ENCODE measurements at places on chromosomes 6 and 20. TPM values are rescaled to one million over a fixed set of nuclear protein-coding genes. Genes with fewer than 3 reads are reported as not detected.
A peak's percentile ranks its signal among the peaks of the same experiment; 100 is the strongest.

GRCh38 chr6:31892821-31893220, 4.7 kb downstream of the EHMT2 start:
- H3K4me3 ChIP-seq, result no peak overlapping the region
- peaks cover 61% of the 10 kb centered on the region for H3K36me3 ChIP-seq
- DNase-seq, result no peak
- no peaks in the 10 kb centered on the region for H3K27me3 ChIP-seq
- peaks cover 7% of the 10 kb centered on the region for H3K4me1 ChIP-seq
- no peak overlapping the region for H3K27ac ChIP-seq

DNA sequence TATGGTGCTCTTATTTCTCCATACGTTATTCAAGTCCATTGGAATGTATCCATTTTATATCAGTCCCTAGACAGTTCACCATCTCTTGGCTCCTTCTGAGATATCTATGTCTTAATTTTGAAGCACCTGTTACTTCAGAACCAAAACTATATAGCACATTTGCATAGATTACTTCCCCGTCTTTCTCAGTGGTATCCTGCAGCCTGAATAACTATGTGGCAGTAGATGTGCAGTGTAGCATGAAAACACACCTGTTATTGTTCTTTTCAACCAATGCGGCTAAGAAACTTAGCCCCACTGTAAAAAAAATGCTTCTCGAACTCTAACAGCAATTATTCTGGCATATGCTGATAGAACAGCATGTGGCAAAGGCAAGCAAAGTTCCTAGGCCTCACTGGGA, 1184.4 kb upstream of the ADGRB3 start:
- H3K36me3 ChIP-seq, result no peaks in the 10 kb centered on the region
- DNase-seq, result no peak
- no peaks in the 10 kb centered on the region for H3K27me3 ChIP-seq
- no peak overlapping the region for H3K27ac ChIP-seq
- no peaks in the 10 kb centered on the region for H3K4me1 ChIP-seq
- H3K4me3 ChIP-seq, result no peak overlapping the region

DNA sequence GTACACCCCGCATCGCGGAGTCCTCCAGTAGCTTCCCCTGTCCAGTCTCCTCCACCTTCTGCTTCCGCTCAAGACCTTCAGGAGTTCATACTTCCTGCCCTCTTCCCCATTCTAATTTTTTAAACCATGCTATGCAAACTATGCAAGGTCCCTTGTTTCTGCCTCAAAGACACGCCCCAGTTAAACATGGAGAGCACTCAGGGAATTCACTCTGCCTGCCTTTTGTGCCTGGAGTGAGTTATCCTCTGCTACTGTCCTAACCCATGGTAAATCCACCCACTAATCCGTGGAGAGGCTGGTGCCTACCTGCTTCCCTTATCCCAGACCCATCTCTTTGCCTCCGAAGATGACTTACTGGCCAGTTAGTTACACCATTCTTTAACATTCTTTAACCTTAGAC, 473.7 kb upstream of the JARID2 start:
- peaks cover 5% of the 10 kb centered on the region for H3K4me1 ChIP-seq

DNA sequence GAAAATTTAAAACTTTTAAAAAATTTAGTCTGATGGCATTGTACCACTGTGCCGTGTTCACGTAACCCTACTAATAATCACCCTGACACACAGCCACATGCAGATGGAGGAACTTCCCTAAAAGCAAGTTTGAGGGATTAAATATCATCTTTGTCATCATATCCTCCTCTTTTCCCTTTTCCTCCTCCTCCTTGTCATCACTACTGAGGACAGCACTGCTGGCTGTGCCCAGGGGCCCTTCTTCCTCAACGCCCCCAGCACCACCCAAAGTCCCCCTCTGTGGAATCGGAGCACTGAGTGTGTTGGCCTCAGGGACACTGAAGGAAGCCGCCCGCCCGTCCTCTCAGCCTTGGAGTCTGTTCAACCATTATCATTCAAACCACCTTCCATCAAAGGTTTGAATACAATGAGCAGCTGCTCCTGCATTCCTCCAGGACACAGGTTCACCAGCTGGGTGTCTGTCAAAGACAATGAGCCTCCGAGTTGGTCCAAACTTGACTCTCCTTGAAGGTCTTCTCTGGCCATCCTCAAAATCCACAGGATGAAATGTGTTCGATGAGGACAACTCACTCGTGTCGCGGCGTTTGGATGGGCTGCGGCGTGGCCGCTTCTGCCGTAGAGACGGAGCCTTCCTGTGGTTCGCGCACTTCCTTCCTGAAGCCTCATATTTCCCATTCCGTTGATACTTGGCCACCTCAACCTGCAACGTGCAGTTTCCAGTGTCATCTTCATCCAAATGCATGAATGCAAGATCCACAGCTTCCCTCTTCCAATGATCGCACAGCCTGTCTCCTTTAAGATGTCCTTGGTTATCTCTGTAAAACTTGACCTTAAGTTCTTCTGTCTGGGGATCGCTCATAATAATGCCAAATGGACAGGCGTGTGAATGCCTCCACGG, 23.3 kb downstream of the NQO2 start:
- H3K4me1 ChIP-seq, result peaks cover 16% of the 10 kb centered on the region
- H3K4me3 ChIP-seq, result peak overlapping the region; percentile 74
- H3K27ac ChIP-seq, result peak overlapping the region; percentile 96

GRCh38 chr6:119259027-119259426, 90.5 kb downstream of the MAN1A1 start:
- H3K4me3 ChIP-seq, result no peak overlapping the region
- H3K27me3 ChIP-seq, result no peaks in the 10 kb centered on the region
- peaks cover 15% of the 10 kb centered on the region for H3K4me1 ChIP-seq
- H3K27ac ChIP-seq, result no peak overlapping the region
- H3K36me3 ChIP-seq, result peaks cover 6% of the 10 kb centered on the region

- no peaks in the 10 kb centered on the region for H3K36me3 ChIP-seq
- H3K27ac ChIP-seq, result no peak overlapping the region
- no peaks in the 10 kb centered on the region for H3K27me3 ChIP-seq
These were observed 1249.0 kb upstream of the CITED2 start for GRCh38 chr6:140623498-140623897.

GRCh38 chr6:138052783-138053182, 54.4 kb downstream of the PERP start:
- no peaks in the 10 kb centered on the region for H3K4me1 ChIP-seq
- no peaks in the 10 kb centered on the region for H3K27me3 ChIP-seq
- no peak overlapping the region for H3K4me3 ChIP-seq
- no peak overlapping the region for H3K27ac ChIP-seq

- no peaks in the 10 kb centered on the region for H3K27me3 ChIP-seq
- H3K4me3 ChIP-seq, result no peak overlapping the region
- no peak overlapping the region for H3K27ac ChIP-seq
- no peaks in the 10 kb centered on the region for H3K36me3 ChIP-seq
- peak; percentile 57 for DNase-seq
- peaks cover 16% of the 10 kb centered on the region for H3K4me1 ChIP-seq
These were observed 22.8 kb downstream of the RGS17 start for GRCh38 chr6:153108315-153108714.

GRCh38 chr20:4873396-4873795, 127.9 kb downstream of the SLC23A2 start:
- H3K36me3 ChIP-seq, result peaks cover 43% of the 10 kb centered on the region
- no peaks in the 10 kb centered on the region for H3K4me1 ChIP-seq
- H3K4me3 ChIP-seq, result no peak overlapping the region
- H3K27me3 ChIP-seq, result no peaks in the 10 kb centered on the region

GRCh38 chr6:130032758-130033340, 14.5 kb downstream of the L3MBTL3 start:
- no peak overlapping the region for H3K27ac ChIP-seq
- no peaks in the 10 kb centered on the region for H3K27me3 ChIP-seq
- H3K4me3 ChIP-seq, result no peak overlapping the region
- H3K36me3 ChIP-seq, result no peaks in the 10 kb centered on the region
- no peak for DNase-seq

DNA sequence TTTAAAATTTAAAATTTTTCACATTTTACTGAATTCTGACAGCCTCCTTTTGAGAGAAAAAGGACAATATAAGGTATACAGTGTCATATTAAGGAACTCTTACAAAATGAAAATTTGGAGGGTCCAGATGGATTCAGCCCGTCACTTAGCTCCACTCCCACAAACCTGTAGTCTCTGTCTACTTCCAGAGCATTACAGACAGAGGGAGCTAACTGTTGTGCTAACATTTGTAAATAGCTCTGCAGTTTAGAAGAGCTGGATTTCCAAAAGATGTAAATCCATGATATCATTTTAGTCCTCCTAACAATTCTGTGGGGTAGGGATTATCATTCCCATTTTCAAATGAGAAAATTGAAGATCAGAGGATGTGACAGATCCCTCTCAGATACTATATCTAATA, 16.1 kb upstream of the SERINC3 start:
- no peak for DNase-seq
- H3K36me3 ChIP-seq, result no peaks in the 10 kb centered on the region
- no peak overlapping the region for H3K4me3 ChIP-seq
- H3K27ac ChIP-seq, result no peak overlapping the region
- no peaks in the 10 kb centered on the region for H3K27me3 ChIP-seq
- H3K4me1 ChIP-seq, result peaks cover 5% of the 10 kb centered on the region

GRCh38 chr20:4546342-4546741, 175.4 kb upstream of the PRND start:
- H3K4me1 ChIP-seq, result peaks cover 28% of the 10 kb centered on the region
- H3K27me3 ChIP-seq, result no peaks in the 10 kb centered on the region
- H3K36me3 ChIP-seq, result no peaks in the 10 kb centered on the region
- DNase-seq, result no peak

- H3K4me1 ChIP-seq, result no peaks in the 10 kb centered on the region
- H3K4me3 ChIP-seq, result no peak overlapping the region
- peaks cover 99% of the 10 kb centered on the region for H3K27me3 ChIP-seq
- no peaks in the 10 kb centered on the region for H3K36me3 ChIP-seq
- no peak overlapping the region for H3K27ac ChIP-seq
- DNase-seq, result no peak
These were observed 886 bp upstream of the NFATC2 start for GRCh38 chr20:51543422-51543788.

- H3K4me3 ChIP-seq, result no peak overlapping the region
- no peaks in the 10 kb centered on the region for H3K36me3 ChIP-seq
- no peak overlapping the region for H3K27ac ChIP-seq
These were observed 208.6 kb downstream of the ERMARD start for GRCh38 chr6:169960003-169960344.

- DNase-seq, result peak; percentile 67
- H3K27me3 ChIP-seq, result no peaks in the 10 kb centered on the region
- no peak overlapping the region for H3K27ac ChIP-seq
- H3K36me3 ChIP-seq, result no peaks in the 10 kb centered on the region
These were observed 25.6 kb upstream of the FUCA2 start for GRCh38 chr6:143536866-143537691.

- H3K36me3 ChIP-seq, result no peaks in the 10 kb centered on the region
- peak; percentile 9 for DNase-seq
- no peaks in the 10 kb centered on the region for H3K27me3 ChIP-seq
- no peak overlapping the region for H3K27ac ChIP-seq
- no peak overlapping the region for H3K4me3 ChIP-seq
- peaks cover 11% of the 10 kb centered on the region for H3K4me1 ChIP-seq
These were observed 794.6 kb downstream of the TFAP2A start for GRCh38 chr6:9620263-9620662.

GRCh38 chr6:72720464-72720863, 98.6 kb downstream of the KCNQ5 start:
- no peak for DNase-seq
- no peak overlapping the region for H3K4me3 ChIP-seq
- H3K36me3 ChIP-seq, result no peaks in the 10 kb centered on the region
- H3K4me1 ChIP-seq, result no peaks in the 10 kb centered on the region

DNA sequence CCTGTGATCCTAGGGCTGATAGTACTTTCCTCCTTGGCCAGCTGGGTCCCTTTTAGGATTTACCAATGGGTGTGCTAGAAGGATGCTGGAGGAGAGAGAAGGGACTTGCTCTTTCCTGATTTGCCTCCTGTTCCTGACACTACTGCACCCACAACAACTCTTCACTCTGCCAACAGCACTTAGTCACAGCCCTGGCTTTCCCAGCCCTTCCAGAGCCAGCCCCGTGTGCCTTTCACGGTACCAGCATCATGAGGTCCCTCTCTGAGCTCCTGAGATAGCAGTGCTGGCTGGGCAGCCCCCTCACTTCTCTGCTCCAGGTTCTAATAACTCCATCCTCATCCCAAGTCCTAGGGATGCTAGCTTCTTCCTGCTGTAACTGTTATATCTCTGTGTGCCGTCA, 80.9 kb downstream of the DNAH8 start:
- H3K27ac ChIP-seq, result no peak overlapping the region
- H3K4me3 ChIP-seq, result no peak overlapping the region
- H3K4me1 ChIP-seq, result peaks cover 23% of the 10 kb centered on the region
- DNase-seq, result no peak
- H3K27me3 ChIP-seq, result no peaks in the 10 kb centered on the region
- no peaks in the 10 kb centered on the region for H3K36me3 ChIP-seq

DNA sequence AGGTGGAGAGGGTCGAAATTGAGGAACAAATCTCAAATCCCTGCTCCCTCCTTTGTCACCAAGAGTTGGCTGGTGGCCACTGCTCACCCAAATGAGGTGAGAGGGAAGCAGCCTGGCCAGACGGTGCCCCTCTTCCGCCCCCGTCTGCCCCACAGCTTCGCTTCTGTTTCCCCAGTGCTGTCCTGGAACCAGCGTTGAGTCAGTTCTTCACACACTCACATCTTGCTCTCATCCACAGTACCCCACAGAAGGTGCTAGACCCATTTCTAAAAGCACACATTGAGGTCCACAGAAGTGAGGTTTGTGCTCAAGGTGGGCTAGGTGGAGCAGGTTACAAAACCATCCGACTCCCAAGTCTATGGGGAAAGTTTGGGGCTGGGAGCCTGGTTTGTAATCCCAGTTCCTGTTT, 3.8 kb downstream of the CEBPB start:
- H3K27me3 ChIP-seq, result no peaks in the 10 kb centered on the region
- H3K27ac ChIP-seq, result peak overlapping the region; percentile 71
- peak overlapping the region; percentile 90 for H3K4me3 ChIP-seq
- H3K36me3 ChIP-seq, result peaks cover 52% of the 10 kb centered on the region

The BPIFB4 gene
- total RNA-seq, result not detected

The PFDN6 gene
- 54.7 TPM for total RNA-seq

The TPX2 gene
- total RNA-seq, result 45.3 TPM

The OR2H1 gene
- not detected for total RNA-seq

The NEU1 gene
- 43.8 TPM for total RNA-seq

The SYNJ2 gene
- 10.3 TPM for total RNA-seq

The DOK5 gene
- not detected for total RNA-seq

The IL20RA gene
- 0.23 TPM for total RNA-seq

The TINAG gene
- not detected for total RNA-seq

The SAMD5 gene
- total RNA-seq, result 2.3 TPM

The ALDH8A1 gene
- total RNA-seq, result 2.0 TPM

All from MCF 10A (cell line).